ENCODE measurements at places on chromosomes 7 and 10.

DNA sequence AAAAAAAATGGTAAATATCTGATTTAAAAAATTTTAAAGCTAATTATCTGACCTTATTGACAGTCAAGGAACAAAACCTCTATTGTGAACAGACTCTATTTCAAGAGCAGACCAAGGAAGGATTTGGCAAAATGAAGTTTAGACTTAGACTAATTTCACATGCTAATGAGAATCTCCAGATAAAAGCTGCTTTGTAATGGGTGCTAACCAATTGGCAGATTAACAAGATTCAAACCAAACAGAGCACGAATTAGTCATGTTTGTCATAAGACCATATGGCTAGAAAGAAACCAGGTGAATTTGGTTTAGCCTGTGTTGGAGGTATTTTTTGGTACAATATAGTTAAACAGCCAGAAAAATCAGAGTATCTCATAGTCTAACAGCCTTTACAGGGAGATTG, 429.1 kb upstream of the NFE2L3 start:
- no peak for DNase-seq

- DNase-seq, result no peak
Measured at GRCh38 chr10:122331615-122332446, 42.7 kb upstream of the PLEKHA1 start.

- no peak for DNase-seq
Measured at GRCh38 chr10:132248455-132249225, 59.1 kb downstream of the STK32C start.

GRCh38 chr10:97500297-97500575, 1.5 kb downstream of the UBTD1 start:
- no peak for DNase-seq

DNA sequence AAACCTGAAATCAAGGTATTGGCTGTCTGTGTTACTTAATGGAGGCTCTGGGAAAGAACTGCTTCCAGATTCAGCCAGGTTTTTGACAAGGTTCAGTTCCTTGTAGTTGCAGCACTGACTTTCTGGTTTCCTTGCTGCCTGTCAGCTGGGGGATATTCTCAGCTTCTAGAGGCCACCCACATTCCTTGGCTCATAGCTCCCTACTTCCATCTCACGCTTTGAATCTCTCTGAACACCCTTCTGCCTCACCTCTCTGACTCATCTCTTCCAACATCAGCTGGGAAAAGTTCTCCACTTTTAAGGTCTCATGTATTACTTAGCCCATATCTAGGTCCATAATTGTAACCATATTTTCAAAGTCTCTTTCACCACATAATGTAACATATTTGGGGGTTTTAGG, 22.9 kb upstream of the GPR22 start:
- DNase-seq, result no peak

DNA sequence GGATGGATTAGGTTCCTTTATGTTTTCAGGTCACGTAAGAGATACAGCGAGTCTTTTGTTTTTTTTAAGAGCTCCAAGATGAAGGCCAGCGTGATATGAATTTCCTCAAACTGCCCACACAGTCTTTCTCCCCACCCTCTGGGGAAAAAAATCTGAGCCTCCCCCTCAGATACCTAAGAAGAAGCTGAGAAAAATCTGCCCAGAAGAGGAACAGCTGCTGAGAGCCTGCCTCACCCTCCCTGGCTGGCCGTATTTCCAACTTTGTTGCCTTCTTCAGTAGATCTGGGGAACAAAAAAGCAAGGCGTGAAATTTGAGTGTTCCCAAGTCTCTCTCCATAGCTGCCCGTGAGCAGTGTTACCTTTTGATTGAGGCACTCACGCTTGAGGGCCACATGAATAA, 208.1 kb downstream of the KIAA1217 start:
- DNase-seq, result no peak

DNA sequence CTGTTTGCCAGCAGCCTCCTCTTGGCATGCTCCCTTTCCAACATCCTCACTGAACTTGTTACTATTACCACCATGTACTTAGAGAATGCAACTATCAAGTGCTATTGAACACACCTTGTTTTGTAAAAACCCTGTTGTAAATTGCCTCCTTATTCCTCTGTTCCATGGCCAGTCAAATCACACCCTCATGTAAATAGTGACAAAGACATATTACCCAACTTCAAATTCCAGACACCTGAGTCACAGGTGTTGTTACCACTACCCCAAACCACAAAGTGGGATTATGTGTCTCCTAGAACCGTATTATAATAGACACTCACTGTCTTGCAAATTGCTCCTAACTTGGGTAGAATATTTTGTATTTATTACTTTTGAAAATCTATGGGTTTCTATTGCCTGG, 263.2 kb upstream of the C7orf33 start:
- no peak for DNase-seq

DNA sequence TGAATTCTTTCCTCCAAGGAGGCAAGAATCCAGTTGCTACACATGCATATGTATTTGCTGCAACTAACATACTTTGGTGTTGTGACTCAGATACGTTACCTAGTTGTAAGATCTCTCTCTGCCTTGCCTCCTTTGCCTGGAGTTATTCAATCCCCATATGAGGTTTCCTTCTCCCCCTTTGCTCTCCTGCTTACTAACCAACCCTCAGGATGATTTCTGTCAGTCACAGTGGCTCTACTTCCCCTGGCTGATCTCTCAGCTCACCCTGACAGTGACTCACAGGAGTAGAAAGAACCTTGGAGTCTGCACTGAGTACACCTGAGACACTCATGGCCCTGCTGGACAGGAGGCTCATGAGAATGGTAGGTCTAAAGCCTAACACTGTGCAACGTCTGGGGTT, 92.0 kb downstream of the TMEM106B start:
- DNase-seq, result no peak

DNA sequence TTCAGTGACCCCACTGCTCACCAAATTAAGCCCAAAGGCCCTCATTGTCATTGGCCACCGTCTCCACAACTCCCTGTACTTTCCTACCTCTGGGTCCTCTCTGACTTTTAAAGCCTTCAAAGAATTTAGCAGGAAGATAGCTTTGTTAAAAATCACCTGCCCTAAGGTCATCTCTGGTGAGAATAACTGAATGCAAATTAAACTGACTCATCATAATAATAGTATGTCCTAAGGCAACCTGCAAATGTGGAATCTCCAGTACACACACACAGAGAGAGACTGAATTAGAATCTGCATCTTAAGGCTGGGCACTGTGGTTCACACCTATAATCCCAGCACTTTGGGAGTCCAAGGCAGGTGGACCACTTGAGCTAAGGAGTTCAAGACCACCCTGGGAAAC, 24.1 kb downstream of the OAT start:
- no peak for DNase-seq

DNA sequence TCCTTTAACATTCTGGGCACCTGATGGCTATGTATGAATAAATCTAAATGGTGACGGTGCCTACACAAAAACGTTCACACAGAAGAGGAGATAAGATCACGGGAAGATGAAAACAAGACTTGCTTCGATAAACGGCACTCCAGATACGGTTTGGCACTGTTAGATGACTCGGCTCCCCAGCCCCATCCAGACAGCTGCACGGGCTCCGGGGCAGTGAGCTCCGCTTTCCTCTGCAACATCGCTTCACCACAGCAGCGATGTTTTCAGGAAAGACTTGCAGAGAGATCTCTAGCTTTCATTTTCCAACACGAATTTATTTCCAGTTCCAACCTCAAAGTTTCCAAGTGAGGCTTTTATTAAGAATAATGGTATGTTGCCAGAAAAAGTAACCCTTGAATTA, 132.1 kb downstream of the KLF6 start:
- DNase-seq, result no peak

- DNase-seq, result no peak
Measured at GRCh38 chr7:148628011-148628410, 37.4 kb downstream of the C7orf33 start.

- DNase-seq, result no peak
Measured at GRCh38 chr7:97024209-97025129, at the start of gene DLX5. DLX5 (minus strand) TSS chr7:97024831; CDS start chr7:97024623, 208 bp downstream.

DNA sequence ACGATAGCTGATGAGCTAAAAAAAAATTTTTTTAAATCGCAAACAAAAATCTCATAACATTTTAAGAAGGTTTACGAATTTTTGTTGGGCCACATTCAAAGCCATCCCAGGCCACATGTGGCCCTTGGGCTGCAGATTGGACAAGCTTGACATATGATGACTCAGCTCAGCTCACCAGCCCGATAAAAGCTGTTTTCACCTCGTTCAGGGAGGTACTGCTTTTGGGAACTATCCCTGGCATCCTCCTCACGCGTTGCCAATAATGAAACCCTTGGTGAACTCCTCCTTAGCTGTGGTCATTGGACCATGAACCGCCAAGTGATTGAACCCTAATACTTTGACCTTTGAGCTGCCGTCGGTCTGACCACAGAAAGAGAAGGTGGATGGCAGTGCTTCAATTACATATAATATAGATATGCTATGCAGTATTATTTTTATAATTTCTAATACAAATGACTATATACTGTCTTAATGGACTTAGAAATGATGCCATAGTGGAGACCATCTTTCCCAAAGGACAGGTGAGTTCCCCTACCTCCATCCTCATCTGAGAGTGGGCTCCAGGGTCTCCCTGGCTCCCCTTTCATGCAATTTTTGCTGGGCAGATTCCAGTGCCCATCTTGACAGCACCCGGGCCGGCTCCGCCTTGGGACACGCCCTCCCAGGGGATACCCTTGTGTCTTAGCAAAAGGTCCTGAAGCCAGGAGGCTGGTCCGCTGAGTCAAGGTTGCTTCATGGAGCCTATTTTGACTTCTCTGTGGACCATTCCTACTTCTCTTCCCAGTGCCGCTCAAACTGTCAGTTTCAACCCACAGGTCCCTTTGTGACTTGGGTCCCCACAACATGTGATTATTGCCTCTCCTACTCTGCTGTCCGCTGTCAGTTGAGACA, 707.2 kb downstream of the PARD3 start:
- DNase-seq, result no peak

DNA sequence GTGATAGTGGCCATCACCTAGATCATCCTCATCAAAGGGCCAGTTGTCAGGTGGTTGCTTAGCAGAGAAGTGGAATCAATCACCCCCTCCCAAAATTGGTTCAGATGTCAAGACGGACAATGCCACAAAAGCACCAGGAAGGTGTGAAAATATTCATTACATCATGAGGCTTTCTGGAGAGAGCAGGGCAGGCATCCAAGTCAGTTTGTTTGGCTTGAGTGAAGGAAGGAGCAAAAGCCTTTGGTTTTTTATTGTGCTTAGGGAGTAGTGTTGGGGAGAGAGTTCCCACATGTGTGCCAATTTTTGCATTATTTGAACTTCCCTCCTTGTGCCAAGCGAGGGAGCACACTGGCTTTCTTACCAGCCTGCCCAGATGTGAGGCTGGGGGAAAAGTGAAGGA, 1082.9 kb downstream of the LRMDA start:
- DNase-seq, result no peak

- no peak for DNase-seq
Measured at GRCh38 chr7:191105-191980, 1.0 kb upstream of the FAM20C start.

DNA sequence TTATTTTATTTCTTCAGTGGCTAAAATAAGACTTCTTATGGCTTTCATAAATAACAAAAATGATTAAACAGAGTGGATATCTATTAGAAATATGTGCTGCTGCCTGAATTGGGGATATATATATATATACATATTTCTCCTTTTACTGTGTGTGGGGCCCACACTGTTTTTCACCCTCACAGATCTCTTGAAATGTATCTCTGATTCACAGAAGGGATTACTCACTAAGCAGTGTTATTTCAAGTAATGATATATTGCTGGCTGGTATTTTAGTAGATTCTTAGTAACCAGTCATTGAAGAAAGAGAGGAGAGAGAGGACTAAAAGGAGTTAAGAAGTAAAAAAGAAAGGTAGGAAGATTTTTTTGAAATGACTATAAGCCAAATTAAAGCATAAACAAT, 308.6 kb upstream of the NRP1 start:
- no peak for DNase-seq

All from stimulated activated CD8-positive, alpha-beta memory T cell treated with anti-CD3 and anti-CD28 coated beads, Interleukin-7, amount 100 ng/mL, for 1 hour (primary cell).